ENCODE measurements at places on chromosomes 12 and 14. TPM values are rescaled to one million over a fixed set of nuclear protein-coding genes. Genes with fewer than 3 reads are reported as not detected.

The PLEKHG3 gene
- polyA plus RNA-seq: 7.1 TPM

The STAC3 gene
- polyA plus RNA-seq: 0.12 TPM

The ENDOU gene
- 0.06 TPM for polyA plus RNA-seq

The TAS2R43 gene
- not detected for polyA plus RNA-seq

The SPPL3 gene
- 13.2 TPM for polyA plus RNA-seq

The ANP32D gene
- polyA plus RNA-seq: not detected

The BCAT1 gene
- 13.2 TPM for polyA plus RNA-seq

The C12orf54 gene
- not detected for polyA plus RNA-seq

The MYO1H gene
- not detected for polyA plus RNA-seq

The KIF26A gene
- polyA plus RNA-seq: 0.06 TPM

DNA sequence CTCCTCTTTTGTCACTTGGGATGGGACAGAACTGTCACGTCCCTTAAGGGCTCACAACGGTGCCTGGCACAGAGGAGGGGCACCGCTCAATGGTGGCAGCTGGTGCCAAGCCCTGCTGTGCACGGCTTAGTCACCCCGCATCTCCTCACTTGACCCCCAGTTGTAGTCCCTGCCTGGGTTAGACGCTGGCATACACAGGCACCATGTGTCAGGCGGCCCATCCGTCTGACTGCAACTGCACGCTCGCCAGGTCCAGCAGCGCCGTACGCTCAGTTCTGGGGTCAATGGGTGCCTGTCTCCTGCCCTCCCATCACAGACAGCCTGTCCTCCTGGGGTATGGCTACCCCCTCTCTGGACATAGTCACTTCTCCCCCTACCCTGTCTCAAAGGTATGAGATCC, 1.6 kb upstream of the PACS2 start:
- no peak for DNase-seq

DNA sequence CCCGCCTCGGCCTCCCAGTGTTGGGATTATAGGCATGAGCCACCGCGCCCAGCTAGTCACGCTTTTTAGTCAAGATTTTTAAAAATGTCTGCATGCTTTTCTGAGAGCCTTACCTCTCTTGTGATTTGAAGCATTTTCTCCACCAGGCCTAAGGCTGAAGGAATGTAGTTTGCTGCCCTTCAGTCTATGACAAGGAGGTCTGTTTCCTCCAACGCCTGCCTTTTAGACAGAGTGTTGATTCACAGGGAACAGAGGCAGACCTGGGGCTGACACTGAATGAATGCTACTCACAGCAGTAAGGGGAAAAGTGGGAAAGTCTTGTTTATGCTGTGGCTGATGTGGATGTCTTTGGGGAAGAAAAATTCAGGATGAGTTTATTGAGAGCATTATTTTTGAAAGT, 27.2 kb upstream of the MDM2 start:
- no peak for DNase-seq

DNA sequence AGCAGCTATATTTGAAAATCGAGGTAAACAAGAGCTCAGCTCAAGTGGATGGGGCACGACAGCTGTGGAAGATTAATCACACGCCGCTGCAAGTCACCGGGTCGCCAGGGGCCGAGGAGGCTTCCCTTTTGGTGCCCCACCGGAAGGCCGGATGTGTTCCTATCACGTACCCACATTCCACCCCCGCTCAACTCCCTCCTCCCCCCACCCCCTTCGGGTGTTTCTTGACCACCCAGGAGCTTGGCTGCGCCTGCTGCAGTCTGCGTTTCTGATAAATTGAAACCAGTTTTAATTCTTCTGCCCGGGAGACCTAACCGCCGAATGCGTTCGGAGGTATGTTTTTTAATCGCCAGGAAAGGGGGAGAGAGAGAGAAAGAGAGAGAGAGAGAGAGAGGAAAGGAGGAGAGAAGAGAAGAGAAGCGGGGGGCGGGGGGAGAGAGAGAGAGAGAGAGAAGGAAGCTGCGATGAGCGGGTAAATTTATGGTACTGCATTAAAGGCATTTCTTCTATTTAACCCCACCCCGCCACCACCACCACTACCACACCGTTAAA, 1.8 kb downstream of the SLC8A3 start:
- no peak for DNase-seq

DNA sequence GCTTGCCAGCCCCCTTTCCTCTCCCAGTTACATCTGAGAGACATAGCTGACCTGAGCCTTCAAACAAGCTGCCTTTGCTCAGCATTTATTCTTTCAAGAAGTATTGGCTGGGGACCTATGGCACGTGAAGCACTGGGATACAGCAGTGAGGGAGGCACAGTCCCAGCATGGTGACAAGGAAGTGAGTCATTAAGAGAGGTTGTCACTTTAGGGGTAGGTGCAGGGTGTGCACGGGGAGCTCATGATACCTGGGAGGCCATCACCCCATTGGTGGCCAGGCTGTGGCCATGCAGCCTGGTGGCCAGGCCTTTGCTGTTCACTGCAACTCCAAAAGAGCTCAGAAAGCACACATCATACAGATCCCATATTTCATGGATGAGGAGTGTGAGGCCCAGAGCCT, 5.7 kb upstream of the KRT75 start:
- DNase-seq: no peak

- no peak for DNase-seq
Measured at GRCh38 chr14:24475261-24475660, 32.7 kb upstream of the SDR39U1 start.

DNA sequence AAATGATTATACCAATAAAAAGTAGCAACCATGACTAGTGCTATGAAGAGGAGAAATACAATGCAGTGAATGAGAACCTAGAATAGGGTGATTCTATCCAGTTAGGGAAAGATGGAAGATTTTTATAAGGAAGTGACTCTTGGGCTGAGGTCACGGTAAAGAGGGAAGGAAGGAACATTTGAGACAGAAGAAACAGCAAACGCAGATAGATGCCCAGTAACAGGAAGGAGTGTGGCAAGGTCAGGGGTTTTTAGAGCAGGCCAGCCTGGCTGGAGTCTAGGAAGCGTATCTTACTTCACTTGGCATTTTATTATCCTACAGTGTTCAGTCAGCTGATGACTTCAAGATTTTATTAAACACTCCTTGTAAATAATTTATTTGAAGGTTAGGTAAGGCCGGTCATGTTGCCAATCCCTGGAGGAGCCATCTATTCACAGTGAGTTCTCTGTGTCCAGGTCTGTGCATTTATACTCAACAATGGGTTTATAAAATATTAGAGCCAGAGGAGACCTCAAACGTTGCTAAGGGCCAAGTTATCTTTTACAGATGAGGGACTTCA, 170.6 kb downstream of the PRKCH start:
- no peak for DNase-seq

DNA sequence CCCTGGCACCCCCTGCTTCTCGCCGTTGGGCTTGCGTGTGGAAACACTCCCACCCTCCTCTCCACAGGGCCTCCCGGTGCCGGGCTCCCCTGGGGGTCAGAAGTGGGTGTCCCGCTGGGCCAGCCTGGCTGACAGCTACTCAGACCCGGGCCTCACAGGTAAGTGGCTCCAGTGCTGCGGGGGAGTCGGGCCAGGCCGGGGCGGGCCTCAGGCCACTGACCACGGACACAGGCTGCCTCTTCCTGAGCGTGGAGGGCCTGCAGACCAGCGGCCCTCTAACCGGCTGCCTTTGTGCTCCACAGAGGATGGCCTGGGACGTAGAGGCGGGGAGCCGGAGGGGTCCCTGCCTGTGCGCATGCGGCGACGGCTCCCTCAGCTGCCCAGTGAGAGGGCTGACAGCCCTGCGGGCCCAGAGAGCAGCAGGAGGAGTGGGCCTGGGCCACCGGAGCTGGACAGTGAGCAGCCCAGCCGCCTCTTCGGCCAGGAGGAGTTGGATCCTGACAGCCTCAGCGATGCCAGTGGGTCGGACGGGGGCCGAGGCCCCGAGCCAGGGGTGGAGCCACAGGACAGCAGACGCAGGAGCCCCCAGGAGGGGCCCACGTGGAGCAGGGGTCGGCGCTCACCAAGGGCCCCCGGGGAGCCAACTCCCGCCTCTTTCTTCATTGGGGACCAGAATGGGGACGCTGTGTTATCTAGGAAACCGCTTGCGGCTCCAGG, 21.1 kb downstream of the CEP170B start:
- DNase-seq: no peak

GRCh38 chr14:26939755-26940154, 341.9 kb upstream of the NOVA1 start:
- no peak for DNase-seq

DNA sequence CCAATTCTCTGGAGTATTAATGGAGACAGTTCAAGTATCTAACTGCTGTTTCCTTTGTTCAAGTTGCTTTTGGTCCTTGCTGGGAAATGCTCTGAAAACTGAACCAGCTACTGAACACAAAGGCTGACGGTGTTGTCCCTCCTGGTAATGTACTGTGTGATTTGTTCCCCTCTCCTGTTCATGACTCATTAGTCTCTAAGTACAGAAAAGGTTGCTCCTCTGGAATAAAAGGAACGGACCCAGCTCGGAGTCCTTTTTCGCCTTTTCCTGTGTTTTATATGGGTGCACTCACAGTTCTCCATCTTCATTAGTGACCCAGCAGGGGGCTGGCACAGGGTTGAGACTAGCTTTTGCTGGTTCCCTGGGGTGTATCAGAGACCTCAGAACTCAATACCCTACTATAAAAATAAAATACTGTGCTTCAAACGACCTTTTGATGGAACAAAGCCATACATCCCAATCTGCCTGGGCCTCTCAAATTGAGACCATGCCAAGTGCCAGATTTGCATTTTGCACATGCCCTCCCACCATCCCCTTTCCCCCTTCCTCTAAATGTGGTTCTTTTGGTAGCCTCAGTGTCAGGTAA, 269.7 kb downstream of the RAD51B start:
- no peak for DNase-seq

- no peak for DNase-seq
Measured at GRCh38 chr14:100086361-100086760, 21.1 kb downstream of the EVL start.

- DNase-seq: no peak
Measured at GRCh38 chr12:23523339-23523738, 426.1 kb downstream of the SOX5 start.

DNA sequence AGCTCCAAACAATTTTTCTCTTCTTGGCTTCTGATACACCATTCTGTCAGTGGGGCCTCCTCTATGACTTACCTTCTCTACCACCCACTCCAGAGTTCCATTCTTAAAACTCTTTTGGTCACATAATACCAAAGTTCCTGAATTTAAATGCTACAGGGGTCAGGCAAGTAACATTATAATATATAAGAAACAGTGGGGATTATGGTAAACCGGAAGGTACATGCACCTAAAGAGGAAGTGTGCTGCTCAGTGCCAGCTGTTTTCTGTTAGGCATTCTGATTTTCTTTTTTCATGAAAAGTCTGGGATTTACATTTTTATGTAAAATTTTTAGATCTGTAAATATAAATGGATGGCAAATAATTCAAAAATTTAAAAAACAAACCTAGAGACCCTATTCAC, 39.9 kb downstream of the SOS2 start:
- DNase-seq: no peak

GRCh38 chr12:21324551-21324950, 10.2 kb downstream of the SLCO1A2 start:
- no peak for DNase-seq

DNA sequence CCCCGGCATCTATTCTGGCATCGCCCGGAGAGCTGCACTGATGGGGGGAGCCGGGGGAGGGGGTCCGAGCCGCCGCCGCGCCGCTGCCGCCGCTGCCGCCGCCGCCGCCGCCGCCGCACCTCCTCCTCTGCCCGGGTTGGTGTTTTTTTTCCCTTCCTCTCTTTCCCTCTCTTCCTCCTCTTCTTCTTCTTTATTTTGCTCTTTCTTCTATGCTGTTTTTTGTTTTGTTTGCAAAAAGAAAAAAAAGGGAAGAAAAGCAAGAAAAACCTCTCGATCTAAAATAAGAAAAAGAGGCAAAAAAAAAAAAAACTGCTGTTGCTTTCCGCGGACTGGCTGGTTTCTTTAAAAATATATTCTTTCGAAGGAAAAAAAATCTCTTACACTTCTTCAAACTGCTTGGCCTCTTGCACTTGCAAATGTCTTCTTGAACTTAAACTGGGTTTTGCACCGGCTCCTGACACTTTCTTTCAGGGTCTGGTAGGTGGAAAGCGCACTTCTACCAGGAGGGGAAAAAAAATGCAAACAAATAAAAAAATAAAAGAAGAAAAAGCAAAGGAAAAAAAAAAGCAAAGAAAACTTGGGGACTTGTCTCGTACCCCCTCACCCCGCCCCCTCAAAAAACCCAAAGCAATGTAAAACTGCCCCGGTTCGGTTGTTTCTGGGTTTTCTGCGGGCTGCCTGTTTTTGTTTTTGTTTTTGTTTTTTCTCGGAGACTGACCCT, 616 bp downstream of the BCL11B start:
- DNase-seq: no peak

- DNase-seq: no peak
Measured at GRCh38 chr14:79587875-79588274, 623.4 kb downstream of the DIO2 start.

GRCh38 chr14:68703093-68703492, 89.8 kb downstream of the ZFP36L1 start:
- no peak for DNase-seq

DNA sequence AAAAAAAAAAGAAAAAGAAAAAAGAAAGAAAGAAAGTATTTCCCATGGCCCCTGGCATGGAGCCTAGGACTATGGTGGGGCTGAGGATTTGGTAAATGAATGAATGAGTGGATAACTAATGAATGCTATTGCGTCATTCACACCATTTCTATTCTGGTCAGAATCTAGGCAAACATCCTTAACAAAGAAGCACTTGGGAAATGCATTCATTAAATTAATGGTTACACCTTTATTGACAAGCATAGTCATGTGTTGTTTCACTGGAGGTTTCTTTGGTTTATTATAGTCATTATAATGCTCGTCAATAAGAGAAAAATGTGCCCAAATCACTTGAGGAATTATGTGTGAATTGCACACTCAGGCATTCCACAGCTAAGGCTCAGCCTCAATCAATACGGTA, 13.6 kb upstream of the AQP2 start:
- DNase-seq: no peak

GRCh38 chr14:53462931-53463778, 310.0 kb upstream of the DDHD1 start:
- DNase-seq: no peak

- no peak for DNase-seq
Measured at GRCh38 chr12:126189856-126190255, 1124.6 kb downstream of the AACS start.

DNA sequence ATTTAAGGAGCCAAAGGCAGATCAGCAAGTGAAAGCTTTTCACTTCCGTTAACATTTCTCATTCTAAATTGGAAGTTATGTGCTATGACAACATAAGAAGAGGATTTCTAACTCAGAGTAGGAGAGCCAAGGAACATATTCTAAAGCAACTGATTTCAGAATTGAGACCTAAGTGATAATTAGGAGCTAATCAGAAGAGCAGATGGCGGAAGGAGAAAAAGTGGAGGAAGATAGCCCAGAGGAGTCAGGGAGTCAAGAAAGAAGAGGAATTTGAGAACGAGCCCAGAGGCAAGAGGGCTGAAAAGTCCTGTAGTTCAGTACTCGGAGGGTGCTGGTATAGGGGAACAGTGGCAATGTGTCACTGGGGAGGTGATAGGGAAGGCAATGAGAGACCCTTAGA, 162.4 kb downstream of the CNTN1 start:
- DNase-seq: no peak

DNA sequence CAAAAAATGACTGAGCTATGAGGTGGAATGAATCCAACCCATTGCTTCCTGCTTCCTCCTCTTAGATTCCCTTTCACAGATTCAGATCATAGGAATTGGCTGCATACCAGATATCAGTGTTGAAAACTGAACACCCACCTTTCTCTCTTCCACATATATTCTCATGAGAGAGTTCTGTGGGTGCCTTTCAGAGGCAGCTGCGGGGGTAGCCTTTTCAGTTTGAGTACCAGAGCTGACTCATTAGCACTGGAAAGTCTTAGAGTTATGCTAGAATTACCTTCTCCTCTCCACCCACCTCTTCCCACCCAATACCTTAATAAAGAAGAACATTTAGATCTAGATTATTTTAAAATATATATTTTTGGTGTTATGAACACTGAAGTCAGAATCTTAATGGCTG, 495.4 kb upstream of the SEL1L start:
- no peak for DNase-seq
